Stimulated activated CD4-positive, alpha-beta T cell treated with anti-CD3 and anti-CD28 coated beads, Interleukin-2, amount 100 ng/mL, for 48 hours (primary cell): ENCODE measurements at places on chromosomes 5 and 9.

DNA sequence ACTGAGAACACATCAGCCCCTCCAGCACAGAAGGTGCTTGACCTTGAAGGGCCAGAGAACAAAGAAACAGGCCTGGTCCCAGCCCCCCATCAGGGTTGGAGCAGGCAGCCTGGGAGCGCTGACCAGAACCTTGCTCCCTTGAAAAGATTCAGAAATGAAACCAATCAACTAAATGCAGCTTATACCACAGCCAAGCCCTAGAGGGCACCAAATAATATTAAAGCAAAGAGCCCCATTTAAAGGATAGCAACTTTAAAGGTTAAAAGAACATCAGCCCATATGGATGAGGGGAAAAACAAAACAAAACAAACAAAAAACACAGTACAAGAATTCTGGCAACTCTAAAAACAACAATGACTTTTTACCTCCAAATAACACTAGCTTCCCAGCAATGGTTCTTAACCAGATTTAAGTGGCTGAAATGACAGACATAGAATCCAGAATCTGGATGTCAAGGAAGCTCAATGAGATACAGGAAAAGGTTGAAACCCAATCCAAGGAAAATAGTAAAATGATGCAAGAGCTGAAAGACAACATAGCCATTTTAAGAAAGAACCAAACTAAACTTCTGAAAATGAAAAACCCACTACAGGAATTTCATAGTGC is 471.9 kb downstream of the MTRR start:
- no peak for DNase-seq

DNA sequence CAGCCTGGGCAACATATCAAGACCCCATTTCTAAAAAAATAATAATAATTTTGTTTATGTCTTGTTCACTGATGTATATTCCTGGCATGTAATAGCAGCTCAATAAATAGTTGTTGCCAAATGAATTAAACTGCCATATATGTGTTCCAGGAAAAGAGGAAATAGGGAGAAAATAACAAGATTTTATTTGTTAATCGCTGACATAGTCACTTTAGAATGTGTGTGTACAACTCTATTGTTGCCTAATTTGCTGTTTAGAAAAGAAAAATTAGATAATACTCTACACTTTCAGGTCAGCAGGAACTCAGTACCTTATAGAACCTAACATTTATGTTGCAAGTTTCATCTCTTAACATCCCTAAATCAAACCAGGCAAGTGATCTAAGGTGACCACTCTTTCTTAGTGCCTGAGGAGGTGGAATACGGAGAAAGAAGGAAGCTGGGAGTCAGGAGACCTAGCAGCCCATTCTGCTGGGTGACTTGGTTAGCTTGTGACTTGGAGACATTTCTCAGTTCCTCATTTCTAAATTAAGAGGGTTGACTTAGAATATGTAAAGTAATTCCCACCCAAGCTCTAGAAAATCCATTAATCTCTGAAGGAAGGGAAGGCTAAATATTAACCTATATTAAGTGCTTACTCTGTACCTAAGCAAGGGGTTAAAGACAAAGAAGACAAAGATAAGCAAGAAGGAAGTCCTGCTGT is 110.3 kb upstream of the IQGAP2 start:
- no peak for DNase-seq

- no peak for DNase-seq
Observed at GRCh38 chr9:6880626-6881025, 122.9 kb downstream of the KDM4C start.

DNA sequence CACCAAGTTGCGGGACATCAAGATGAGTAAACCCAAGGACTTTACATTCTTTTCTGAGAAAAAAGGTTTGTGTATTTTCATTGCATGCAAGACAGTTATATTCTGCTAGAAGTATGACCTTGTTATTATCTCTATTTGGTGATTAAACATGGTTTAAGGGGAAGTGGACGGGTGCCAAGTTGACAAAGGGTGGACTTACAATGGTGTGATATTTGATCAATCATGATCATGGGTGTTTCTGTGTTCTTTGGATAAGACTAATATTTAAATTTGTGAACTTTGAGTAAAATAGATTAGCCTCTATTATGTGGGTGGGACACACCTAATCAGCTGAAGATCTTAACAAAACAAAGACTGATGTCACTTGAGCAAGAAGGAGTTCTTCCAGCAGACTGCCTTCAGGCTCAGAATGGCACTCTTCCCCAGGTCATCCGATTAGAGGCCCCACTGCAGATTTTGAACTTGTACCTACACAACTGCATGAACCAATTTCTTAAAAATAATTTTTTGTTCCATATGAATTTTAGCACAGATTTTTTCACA is 782.9 kb downstream of the CDH12 start:
- no peak for DNase-seq

DNA sequence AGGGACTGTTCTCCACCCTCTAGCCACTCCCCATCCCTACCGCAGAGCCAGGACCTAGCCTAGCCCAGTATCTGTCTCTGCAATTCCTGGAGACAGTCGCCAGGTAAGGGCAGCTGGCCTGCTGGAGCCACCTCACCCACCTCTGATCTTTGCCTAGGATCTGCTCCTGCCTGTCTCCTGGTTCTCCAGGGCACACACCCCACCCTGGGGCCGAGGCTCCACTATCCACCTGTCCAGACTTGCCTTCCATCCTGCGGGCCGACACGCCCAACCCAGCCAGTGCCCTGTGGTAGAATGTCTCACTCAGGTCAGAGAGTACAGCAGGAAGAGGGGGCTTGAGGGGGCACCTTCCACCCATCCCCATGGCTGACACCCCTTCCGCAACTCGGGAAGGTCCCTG is 15.7 kb upstream of the AQP7 start:
- no peak for DNase-seq

- no peak for DNase-seq
Observed at GRCh38 chr5:168153876-168154270, 137.6 kb upstream of the WWC1 start.

- DNase-seq, result no peak
Observed at GRCh38 chr5:43533646-43534045, 18.7 kb upstream of the C5orf34 start.

DNA sequence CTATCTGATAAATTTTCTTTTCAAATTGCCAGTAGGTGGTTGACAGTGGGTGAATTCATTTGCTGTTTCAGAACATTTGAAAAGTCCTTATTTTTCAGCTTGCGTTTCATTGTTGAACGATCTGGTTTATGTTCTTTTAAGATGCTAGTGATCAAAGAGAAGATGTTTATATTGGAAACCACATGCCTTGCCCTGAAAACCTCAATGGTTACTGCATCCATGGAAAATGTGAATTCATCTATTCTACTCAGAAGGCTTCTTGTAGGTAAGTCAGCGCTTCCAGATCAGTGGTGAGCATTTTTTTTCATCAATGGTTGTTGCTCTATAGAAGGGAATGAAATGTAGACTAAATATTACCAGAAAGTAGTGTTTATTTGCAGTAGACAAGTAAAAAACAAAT is 16.6 kb upstream of the CAVIN4 start:
- no peak for DNase-seq

DNA sequence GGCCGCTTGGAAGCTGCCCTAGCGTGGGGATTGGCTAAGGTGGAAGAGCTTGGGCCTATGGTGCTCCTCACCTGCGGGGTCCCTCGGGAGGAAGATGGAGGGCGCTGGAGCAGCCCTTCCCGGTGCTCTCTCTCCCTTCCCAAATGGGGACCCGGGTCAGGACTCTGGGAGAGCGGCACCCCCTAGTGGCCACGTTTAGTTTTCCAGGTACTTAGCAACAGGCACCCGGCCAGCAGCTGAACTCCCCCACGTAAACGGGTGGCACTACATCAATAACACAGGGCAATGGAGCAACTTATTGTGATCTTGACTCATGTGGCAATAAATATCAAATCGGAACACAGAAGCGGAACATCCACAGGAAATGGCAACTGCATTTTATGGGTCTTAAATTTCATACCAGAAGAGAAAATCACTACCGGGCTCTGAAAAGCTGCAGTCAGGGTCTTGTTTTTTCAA is 316.6 kb downstream of the AGTPBP1 start:
- DNase-seq, result peak; percentile 56

- DNase-seq, result no peak
Observed at GRCh38 chr9:90927496-90927895, 125.9 kb downstream of the SYK start.

DNA sequence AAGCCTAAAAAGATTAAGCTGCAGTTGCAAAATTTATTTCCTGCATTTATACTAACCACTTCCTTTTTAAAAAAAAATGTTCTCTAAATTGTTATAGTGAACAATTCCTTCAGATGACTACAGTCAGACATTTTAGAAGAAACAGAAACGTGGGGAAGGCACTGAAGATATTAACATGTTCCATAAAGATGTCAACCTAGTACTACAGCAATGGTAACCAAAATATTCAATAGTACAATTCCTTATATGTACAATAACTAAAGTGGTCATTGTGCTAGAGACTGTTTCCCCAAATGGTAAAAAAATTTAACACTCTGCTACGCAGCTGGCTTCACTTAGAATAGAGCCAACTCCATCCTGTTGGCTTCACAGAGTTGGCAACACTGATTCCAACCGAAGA is 97.7 kb downstream of the FNBP1 start:
- DNase-seq, result no peak

DNA sequence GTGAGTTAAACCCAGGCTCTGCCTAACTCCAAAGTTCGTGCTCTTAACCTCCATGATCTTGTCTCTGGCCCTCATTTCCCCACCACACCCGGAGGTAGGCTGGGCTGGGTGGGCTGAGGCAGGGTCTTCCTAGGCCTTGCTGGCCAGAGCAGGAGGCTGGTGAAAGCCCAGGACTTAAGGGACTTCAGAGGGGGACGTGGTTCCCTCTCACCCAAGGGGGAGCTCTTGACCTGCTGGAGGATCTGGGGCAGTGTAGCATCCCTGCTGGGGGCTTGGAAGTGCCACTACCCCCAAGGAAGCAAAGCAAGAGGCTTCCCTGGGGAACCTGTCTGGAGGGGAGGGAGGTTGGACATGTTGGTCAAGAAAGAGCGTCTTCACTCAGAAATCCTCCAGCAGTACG is 14.7 kb downstream of the PITX1 start:
- DNase-seq, result no peak

DNA sequence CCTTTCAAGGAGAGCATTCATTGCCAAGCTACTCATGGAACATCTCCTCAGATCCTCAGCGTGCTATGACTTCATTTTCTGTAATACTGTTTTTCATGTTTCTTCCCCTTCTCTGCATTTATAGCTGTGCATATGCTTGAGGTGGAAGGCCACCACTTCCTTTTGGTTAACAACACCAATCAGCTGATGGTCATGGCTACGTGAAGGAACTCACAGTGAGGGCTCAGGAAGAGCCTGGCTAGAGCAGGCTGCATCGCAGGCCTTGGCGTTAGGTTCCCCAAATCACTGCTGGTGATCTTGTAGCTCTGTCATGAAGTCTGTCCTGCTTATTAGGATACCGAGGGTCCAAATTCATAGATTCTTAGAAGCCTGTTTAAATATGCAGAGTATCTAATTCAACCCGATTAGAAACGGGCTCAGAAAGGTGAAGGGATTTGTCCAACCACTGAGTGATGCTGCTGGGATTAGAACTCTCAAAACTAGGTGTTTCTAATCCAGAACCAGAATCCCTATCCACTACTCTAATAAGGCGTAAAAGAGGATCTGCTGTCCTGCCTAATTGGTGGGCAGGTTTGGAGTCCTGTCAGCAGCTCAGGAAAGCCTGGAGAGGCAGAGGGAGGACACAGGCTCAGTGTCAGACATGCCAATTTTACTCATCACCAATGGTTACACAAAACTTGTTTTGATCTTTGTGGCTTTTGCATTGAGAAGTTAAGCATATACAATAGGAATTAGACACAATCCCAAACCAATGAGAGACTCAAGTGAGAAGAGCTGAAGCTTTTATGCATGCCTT is 7.5 kb downstream of the SYK start:
- no peak for DNase-seq

GRCh38 chr5:151683444-151683843 is 3.3 kb downstream of the SPARC start:
- no peak for DNase-seq

DNA sequence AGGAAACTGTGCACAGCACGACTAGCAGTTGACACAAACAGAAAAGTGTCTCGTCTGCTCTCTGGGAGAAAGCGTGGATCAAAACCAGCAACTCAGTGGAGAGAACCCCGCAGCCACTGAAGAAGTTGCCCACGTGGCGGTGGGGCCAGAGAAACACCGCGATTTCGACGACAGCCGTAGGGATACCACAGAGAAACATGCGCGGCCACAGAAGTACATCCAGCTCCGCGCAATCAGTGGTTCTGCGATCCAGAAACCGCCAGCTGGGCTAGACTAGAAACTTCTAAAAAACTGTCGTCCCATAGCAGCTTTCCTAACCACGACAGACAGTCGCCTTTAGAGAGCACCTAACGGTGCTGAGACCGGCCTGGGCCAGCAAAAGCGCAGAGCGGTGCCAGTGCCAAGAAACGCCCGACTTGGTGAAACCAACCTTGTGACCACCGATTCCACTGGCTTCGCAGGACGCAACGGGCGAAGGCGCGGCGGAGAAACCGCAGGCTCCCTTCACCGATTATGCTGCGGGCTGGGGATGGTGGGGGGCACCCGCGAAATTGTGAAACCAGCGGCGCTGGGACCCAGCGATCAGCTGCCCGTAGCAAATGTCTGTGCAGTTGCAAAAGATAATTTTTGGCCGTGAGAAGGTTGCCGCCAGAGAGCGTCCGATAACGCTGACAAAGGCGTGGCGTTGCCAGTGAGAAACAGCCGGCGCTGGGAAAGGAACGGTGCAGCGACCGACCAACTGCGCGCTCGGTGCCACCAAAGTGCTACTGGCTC is 2.7 kb upstream of the ANXA2R start:
- peak; percentile 60 for DNase-seq

DNA sequence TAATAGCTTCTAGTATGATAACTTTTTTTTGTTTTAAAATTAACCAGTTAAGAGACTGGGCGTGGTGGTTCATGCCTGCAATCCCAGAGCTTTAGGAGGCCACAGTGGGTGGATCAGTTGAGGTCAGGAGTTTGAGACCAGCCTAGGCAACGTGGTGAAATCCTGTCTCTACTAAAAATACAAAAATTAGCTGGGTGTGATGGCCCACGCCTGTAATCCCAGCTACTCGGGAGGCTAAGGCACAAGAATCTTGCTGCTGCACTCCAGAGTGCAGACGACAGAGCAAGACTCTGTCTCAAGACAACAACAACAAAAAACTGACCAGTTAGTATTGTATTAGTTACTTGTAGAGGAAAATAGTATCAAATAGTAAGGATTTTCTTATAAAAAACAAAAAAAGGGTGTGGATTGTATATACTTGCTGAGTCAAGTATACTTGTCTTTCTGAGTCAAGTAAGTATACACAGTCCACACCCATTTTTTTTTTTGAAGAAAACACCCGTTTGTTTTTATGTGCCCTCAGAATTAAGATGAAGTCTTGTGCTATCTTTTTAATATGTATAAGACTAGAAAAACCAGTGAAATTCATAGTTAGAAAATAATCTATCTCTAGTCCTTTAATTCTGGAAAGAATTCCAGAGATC is 25.3 kb downstream of the UBAP1 start:
- no peak for DNase-seq

GRCh38 chr5:16564248-16564867 is 52.4 kb downstream of the RETREG1 start:
- no peak for DNase-seq

- no peak for DNase-seq
Observed at GRCh38 chr9:96394832-96395496, 11.5 kb upstream of the SLC35D2 start.
